AG08395 (cell line): ENCODE measurements at places on chromosomes 12 and 14.

GRCh38 chr14:75279763-75280290 is 1.2 kb downstream of the FOS start:
- DNase-seq, result no peak

DNA sequence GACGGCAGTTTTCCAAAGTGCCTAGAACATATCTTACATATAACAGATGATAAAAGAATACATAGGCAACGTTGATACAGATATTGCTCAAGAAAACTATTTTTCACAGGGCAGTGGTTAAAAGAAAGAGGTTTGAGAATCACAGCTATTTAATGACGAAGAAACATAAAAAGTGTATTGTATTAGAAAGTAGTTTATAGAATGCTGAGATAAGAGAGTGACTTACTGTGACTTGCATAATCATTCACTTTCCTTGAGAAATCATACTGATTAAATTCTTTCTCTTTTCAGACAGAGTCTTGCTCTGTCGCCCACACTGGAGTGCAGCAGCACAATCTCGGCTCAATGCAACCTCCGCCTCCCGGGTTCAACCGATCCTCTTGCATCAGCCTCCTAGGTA is 57.7 kb downstream of the PPP1R12A start:
- no peak for DNase-seq

GRCh38 chr12:84842406-84843013 is 70.1 kb downstream of the SLC6A15 start:
- DNase-seq, result peak; percentile 52

DNA sequence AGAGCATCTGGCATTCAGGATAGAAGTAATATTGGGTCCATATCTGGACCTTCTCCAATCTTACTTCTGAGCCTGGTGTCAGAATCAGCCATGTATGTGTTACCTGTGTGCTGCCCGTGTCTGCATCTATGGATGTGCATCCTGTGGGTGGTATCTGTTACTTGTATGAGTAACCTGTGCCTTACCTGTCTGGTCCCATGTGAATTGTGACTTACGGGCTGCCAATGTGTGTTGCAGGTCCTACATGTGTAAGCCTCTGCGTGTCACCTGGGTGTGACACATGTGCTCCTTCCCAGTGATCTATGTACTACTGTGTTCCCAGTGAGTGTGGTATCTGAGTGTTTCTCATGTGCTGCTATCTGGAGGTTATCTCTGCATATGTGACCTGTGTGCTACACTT is 208.4 kb downstream of the ADGRD1 start:
- no peak for DNase-seq

GRCh38 chr12:109575683-109576082 is 2.1 kb downstream of the MVK start:
- no peak for DNase-seq

DNA sequence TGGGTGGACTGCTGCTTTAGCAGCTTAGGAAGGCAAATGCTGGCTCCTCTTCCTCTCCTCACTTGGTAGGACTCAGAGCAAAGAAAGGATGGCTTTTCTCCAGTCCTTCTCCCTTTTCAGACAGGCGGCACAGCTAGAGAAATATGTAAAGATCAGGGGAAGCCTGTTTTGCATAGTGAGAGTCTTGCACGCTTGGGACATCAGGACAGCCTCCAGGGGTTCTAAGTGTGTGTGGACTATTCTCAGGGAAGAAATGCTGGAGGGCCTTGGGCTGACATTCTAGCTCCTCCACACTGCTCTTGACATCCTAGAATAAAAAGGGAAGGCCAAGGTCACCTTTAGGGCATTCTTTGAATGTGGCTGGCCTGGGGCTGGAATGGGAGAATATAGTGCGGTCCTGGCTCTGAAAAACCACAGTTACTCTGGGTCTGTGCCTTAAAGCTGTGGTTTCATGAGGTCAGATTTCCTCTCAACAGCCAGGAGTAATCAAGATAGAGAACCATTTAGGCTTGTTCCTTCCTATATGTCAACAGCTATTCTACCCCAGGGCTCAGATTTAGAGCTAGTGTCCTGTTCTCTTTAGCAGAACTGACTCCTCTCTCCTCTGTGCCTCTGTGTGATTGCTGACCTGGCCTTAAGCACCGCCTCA is 24.3 kb downstream of the CMA1 start:
- peak; percentile 16 for DNase-seq

GRCh38 chr12:113240395-113240794 is 19.1 kb downstream of the TPCN1 start:
- DNase-seq, result no peak

DNA sequence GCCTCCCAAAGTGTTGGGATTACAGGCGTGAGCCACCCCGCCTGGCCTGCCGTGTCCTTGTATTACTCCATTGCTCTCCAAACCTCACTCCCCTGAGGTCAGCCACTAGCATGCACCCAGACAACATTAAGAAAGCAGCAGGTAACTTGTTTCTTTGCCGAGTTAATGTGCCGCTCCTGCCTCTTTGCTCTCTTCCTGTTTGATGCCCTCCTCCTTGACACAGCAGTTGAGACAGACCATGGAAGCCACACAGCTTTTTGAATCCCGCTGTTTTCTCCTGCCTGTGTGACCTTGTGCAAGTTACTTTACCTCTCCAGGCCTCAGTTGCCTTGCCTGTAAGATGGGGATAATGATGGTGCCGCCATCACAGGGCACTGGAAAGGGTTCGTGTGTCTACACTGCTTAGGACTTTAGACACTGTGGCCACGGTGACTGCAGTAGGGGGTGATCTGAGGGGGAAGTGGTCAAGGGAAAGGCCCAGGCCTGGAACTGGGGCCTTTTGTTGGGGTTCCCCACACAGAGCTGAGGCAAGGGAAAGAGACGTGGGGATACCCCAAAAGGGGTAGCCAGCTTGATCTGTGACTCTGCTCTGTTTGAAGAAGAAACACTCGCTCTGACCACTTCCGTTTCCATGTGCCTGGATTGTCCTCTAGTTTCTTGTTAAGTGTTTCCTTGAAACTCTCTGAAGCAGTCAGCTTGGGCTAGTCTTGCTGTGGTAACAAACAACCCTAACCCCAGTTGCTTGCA is 69.3 kb downstream of the RIN3 start:
- no peak for DNase-seq

DNA sequence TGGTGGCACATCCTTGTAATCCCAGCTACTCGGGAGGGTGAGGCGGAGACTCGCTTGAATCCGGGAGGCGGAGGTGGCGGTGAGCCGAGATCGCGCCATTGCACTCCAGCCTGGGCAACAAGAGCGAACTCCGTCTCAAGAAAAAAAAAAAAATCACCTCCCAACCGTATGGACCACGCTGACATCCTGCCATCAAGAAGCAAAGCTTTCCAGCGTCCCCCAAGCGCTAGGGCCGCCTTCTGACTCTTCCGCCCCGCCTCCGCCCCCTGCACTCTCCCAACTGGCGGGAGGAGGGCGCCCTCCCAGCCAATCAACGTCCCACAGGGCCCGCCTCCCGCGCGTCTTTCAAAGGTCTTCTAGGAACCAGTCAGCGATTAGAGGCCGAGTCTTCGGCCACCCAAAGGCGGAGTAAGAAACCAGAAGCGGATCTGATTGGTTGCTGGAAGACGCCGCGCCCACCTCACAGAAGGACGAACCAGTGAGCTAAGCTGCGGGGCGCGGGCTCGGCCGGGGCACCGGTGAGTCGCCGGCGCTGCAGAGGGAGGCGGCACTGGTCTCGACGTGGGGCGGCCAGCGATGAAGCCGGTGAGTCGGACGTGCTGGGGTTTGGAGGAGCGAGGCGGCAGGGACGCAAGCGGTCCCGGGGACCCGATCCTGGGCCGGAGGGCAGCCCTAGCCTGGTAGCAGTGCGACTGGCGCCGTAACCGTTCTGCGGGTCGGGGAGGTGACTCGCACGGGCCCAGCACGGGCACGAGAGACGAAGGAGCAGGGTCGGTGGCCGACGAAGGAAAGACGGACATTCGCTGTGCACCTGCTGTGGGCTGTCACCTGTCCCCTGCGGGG is at the start of gene CDKN3:
TSS of gene CDKN3 (plus strand) at position 515 of the 843 bp plus-strand sequence. CDS start at position 577, 62 bp downstream.
- peak; percentile 99 for DNase-seq

GRCh38 chr14:29030970-29031369 is 264.4 kb downstream of the FOXG1 start:
- DNase-seq, result no peak

DNA sequence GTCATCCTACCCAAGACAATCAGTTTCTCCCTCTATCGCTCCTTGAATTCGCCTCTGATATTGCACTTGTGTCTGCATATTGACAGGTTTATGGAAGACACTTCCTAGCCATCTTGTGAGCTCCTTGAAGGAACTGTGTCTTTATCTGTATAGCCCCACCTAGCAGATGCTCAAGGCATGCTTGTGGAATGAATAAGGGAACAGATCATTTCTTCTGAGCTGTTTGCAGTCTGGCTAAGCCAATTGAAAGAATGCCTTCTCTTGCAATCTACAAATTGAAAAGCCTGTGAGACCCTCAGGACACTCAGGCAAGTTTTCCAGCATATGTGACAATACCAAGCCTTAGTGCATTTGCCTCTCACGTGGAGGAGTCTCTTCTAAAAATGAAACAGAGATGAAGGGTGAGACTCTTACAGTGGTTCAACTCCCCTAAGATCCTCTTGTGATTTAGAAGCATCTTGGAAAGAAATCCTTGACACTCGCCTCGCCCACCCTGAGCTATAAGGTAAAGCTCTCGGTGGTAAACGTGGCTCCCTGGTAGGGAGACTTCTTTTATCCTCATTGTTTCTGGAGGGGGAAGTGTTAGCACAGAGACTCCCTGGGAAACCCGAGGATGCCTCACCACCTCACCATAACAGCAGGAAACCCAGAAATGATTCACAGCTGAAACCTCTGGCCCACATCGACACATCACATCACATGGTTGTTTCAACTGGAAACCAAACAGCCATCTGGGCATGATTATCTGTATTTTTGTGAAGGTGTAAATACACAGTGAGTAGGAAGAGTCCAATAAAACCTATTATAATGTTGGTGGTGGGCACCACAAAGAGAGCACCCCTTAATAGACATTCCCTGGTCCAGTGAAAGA is 112.3 kb upstream of the BCL2L14 start:
- peak; percentile 97 for DNase-seq

GRCh38 chr14:93186956-93187355 is 1.8 kb downstream of the LYSET start:
- no peak for DNase-seq

DNA sequence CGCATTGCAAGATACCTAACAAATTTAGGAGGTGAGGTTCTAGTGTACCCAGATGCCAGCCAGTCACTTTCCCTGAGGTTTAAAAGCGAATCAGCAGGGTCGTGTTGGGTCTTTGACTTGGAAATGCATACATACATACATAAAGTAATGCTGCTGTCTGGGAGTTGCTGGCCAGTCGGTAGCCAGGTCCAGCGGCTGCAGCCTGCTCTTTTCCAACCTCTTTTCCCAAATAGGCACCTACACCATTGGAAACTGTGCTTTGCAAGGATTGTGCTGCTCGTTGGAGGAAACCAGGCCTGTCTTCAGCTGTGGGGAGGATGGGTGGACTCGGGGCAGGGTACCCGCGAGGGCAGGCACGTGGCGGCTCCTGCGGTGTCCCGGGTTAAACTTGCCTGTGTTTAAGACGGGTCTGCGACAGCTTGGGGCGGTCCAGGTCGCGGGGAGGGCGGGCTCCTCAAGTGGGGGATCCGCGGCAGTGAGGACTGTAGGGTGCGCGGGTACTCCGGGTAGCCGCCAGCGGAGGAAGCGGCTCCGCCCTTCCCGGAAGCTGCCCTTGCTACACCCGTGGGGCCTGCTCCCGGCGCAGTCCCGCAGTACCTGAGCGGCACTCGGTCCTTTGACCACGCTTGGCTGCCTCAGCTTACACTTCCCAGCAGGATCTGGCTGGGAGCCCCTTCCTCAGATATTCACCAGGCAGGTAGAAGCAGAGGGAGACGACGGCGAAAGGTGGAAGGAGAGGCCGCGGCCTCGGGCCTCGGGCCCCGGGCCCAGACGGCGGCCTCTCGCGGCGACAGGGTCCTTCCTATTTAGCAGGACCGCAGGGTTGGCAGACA is 2.7 kb downstream of the TTC6 start:
- no peak for DNase-seq

DNA sequence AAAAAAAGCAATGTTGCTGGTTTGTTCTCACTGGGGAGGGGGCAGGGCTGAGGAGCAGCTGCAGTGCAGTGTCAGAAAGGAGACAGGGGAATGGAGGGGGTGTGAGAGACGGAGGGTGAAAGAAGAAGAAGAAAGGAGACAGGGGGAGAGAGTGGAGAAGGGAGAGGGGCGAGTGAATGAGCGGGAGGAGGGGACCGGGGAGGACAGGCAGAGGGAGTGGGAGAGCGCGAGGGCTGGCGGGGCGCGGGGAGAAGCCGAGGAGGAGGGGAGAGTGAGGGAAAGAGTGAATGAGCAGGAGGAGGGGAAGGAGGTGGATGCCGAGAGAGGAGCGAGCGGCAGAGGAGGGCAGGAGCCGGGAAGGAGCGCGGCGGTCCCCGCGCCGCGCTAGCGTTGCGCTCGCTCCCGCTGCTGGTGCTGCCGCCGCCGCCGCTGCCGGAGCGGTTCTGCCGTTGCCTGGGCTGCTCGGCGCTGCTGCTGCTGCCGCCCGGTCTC is at the start of gene NOVA1:
TSS of gene NOVA1 (minus strand) at position 445 of the 492 bp plus-strand sequence. CDS start 597 bp downstream, outside the sequence.
- DNase-seq, result peak; percentile 23

GRCh38 chr14:77327111-77327510 is 6.3 kb downstream of the GSTZ1 start:
- no peak for DNase-seq

GRCh38 chr14:103428723-103429556 is 43.7 kb downstream of the MARK3 start:
- DNase-seq, result no peak

DNA sequence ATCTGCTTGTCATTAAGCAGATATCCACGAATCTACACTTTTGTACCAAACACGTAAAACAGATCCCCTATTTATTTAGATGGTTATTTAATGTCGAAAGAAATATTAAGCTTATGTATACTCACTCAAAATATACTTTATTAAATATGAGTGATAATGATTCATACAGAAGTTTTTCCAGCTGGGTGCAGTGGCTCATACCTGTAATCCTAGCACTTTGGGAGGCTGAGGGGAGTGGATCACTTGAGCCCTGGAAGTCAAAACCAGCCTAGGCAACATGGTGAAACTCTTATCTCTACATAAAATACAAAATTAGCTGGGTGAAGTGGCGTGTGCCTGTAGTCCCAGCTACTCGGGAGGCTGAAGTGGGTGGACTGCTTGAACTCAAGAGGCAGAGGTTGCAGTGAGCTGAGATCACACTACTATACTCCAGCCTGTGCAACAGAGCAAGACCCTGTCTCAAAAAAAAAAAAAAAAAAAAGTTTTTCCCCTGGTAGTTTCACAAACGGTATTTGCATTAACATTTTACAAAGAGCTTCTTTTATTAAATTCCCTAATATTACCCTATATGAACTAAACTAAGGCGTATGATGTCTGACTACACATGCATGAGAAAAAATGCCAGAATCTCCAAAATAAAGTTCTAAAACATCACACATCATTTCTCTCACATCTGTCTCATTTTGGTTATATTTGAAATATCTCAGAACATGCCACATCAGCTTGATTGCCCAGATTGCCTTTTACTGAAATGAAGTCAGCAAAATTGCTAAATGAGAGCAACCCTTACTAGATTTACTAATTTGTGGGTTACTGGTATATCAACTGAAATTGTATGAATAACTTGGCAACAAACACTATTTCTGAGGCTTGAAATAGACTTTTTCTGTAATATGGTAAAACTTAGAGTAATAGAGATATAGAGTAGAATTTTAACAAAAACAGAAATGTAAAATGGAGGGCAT is 74.9 kb downstream of the PAWR start:
- no peak for DNase-seq
